Kidney (tissue), 22 donors: ENCODE measurements at places on chromosomes 3 and 15. TPM values are rescaled to one million over a fixed set of nuclear protein-coding genes. Genes with fewer than 3 reads are reported as not detected.

GRCh38 chr3:112464264-112464663, 35.0 kb downstream of the BTLA start:
- no peak for DNase-seq
- peaks cover 5% of the 10 kb centered on the region for H3K4me1 ChIP-seq
- H3K4me3 ChIP-seq = no peak overlapping the region
- no peak overlapping the region for H3K27ac ChIP-seq
- no peaks in the 10 kb centered on the region for H3K27me3 ChIP-seq
- no peaks in the 10 kb centered on the region for H3K36me3 ChIP-seq

DNA sequence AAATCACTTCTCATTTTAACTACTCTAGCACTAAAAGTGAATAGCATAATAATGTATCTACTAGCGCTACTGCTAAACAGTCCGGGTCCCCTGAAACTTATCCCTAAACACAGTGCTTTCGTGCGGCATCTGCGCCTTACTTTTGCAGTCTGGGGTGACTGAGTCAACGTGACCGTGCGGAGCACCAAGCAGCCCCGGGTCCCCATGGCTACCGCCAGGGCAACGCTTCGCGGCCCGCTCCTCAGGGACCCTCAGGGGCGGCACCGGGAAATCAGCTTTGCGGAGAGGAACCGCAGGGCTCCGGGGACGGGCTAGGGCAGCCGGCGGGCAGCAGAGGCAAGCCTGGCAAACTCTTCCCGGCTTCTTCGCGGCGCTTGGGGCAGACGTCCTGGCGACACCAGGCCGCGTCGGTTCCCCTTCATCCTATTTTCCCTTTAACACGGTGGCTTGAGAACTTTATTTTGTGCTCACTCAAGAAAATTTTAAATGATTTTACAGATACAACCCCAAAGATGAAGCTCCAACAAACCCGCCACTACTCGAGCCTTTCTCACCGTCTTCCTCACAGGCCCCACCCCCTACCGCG, 757 bp upstream of the DIPK2A start:
- peak overlapping the region; percentile 79 for H3K4me3 ChIP-seq
- H3K27me3 ChIP-seq = no peaks in the 10 kb centered on the region
- peak overlapping the region; percentile 99 for H3K27ac ChIP-seq
- peak; percentile 79 for DNase-seq
- no peaks in the 10 kb centered on the region for H3K36me3 ChIP-seq
- no peaks in the 10 kb centered on the region for H3K4me1 ChIP-seq

DNA sequence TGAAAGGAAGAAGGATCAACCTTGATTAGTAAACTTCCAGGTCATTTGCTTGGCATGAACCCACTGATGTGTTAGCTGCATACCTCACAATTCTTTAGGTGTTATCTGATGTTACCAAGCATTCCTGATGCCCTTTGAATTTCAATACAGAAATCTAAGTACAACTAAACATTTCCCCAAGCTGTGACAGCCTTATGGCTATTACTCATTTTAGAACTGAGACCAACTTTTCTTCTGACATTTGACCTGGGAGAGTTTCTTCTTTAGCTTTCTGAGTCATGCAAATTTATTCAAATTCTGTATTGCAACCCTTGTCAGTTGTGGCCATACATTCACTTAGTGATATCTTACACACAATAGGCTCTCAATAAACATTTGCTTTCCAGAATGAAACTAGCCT, 124.3 kb downstream of the TIGIT start:
- H3K4me3 ChIP-seq = no peak overlapping the region
- no peak for DNase-seq
- peaks cover 5% of the 10 kb centered on the region for H3K4me1 ChIP-seq
- H3K27me3 ChIP-seq = no peaks in the 10 kb centered on the region
- no peak overlapping the region for H3K27ac ChIP-seq

DNA sequence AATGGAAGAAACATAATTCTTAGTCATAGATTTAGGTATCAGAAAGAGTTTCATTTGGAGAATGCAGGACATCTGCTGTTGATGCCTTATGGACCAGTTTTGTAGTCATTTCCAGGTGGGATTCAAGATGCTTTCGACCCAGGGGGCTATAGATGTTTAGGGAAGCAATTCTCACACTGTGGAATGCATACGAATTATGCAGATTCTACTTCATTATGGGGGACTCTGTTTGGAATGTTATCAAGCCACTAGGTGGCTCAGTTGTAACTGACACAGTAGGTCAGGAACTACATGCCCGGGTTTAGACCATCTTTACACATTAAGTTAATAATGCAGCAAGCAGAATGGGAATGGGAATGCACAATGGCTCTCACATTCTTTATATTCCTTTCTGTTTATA, 1359.8 kb downstream of the ZPLD1 start:
- H3K4me3 ChIP-seq = no peak overlapping the region
- peak; percentile 11 for DNase-seq
- no peak overlapping the region for H3K27ac ChIP-seq
- H3K4me1 ChIP-seq = no peaks in the 10 kb centered on the region
- H3K36me3 ChIP-seq = no peaks in the 10 kb centered on the region

DNA sequence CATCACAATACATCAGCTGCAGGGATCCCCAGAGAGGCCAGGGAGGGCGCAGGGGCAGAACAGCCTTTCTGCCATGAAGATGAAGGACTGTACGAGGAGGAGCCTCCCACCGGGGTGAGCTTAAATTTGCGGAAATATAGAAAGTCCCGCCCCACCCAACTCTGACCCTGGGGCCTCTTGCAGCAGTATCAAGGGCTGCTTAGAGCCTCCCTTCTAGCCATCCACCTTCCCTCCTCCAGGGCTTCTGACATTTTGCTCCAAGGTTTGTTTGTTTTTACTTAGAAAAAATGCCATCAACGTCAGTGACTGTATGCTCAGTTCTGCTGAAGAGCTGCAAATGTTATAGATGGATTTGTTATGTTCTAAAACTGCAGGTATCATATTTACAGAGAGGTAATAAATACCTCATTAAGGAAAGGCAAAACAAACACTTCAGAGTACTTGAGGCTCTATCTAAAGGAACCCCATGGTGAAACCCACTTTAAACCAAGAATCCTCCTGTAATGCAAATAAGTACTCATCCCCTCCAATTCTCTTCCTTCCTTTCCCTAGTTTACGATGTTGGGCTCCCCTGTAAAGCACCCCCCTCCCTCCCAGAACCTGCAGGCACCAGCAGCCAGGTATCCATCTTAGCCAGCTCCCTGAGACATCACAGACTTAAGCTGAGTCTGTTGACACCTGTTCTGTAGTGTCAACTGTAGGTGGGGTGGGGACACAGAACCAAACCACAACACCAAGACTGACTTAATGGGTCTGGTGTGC, 30.5 kb downstream of the RFTN1 start:
- no peaks in the 10 kb centered on the region for H3K27me3 ChIP-seq
- DNase-seq = no peak
- peaks cover 22% of the 10 kb centered on the region for H3K4me1 ChIP-seq
- H3K36me3 ChIP-seq = no peaks in the 10 kb centered on the region
- no peak overlapping the region for H3K4me3 ChIP-seq

GRCh38 chr15:25508369-25509002, 69.7 kb upstream of the UBE3A start:
- no peaks in the 10 kb centered on the region for H3K36me3 ChIP-seq
- no peak overlapping the region for H3K27ac ChIP-seq

DNA sequence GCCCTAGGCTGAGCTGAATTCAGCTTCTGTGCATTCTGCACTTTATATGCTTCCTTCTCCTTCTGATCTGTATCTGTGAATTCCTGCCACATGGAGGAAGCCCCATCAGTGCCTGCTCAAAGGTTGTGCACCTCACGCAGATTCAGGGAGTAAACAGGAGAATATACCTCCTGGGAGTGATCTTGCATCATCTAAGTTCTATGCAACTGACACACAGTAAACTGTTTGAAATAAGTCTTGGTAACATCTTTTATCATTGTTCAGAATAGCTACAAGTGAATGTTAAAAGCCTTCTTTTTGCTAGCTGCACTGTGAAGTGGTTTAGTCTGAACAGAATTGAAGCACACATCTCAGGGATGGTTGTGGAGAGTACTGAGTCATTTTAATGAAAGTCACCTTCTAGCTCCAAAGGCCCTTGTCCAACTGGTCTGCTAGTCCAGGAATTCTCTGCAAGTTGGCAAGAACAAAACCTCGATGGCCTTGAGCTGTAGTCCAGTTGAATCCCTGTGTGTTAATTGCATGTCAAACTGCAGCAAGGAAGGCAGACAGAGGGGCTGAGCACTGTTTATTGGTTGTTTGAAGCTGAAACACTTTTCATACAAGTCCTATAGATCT, 215.0 kb downstream of the WNT5A start:
- DNase-seq = no peak
- no peak overlapping the region for H3K27ac ChIP-seq
- no peaks in the 10 kb centered on the region for H3K36me3 ChIP-seq

GRCh38 chr15:43955140-43955539, 128.3 kb downstream of the WDR76 start:
- H3K27ac ChIP-seq = no peak overlapping the region
- no peaks in the 10 kb centered on the region for H3K4me1 ChIP-seq
- H3K27me3 ChIP-seq = no peaks in the 10 kb centered on the region
- H3K4me3 ChIP-seq = no peak overlapping the region
- DNase-seq = no peak
- H3K36me3 ChIP-seq = no peaks in the 10 kb centered on the region

- no peak overlapping the region for H3K4me3 ChIP-seq
- no peaks in the 10 kb centered on the region for H3K27me3 ChIP-seq
- no peak overlapping the region for H3K27ac ChIP-seq
- DNase-seq = no peak
- H3K36me3 ChIP-seq = peaks cover 6% of the 10 kb centered on the region
Observed at GRCh38 chr3:4401441-4401840, 65.6 kb downstream of the SUMF1 start.

DNA sequence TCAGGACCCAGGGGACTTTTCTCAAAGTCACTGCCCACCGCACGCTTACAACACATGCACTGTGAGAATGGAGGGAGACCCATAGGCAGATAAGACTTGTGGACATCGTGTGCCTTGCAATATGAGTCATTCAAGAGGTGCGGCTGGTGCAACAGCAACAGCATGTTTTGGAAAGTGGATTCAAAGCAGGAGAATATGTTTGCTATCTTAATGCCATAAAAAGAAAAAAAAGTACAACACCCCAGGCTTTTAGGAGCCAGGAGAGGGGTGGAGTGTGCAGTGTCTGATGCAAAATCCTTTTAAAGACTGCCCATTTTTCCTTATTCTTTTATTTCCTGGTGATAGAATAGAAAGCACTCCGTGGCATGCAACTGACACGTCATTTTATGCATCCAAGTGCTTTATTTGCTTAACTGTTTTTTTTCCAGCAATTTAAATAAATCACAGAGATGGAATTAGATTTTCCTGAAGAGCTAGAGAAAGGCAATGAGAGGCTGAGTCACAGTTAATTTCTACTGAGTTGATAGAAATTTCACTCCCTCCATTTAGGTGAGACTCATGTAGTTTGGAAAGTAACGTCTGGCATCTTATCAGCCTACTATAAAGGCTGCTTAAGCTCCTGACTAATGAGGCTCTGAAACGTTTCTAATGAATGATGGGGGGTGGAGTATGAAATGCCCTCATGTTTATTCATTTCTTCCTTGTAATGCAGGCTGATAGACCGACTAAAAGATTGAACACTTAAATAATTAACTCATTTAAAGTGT, 96.4 kb downstream of the NSUN3 start:
- H3K4me1 ChIP-seq = no peaks in the 10 kb centered on the region
- no peak overlapping the region for H3K27ac ChIP-seq
- DNase-seq = no peak
- H3K4me3 ChIP-seq = no peak overlapping the region
- no peaks in the 10 kb centered on the region for H3K36me3 ChIP-seq

The TRIM59 gene
- polyA plus RNA-seq = 0.84 TPM

- H3K4me1 ChIP-seq = no peaks in the 10 kb centered on the region
- no peaks in the 10 kb centered on the region for H3K27me3 ChIP-seq
- DNase-seq = no peak
- no peaks in the 10 kb centered on the region for H3K36me3 ChIP-seq
- no peak overlapping the region for H3K4me3 ChIP-seq
- H3K27ac ChIP-seq = no peak overlapping the region
Observed at GRCh38 chr3:22392859-22393258, 641.8 kb upstream of the ZNF385D start.

The FEZF2 gene
- polyA plus RNA-seq = not detected

The GP5 gene
- not detected for polyA plus RNA-seq

- no peaks in the 10 kb centered on the region for H3K27me3 ChIP-seq
- DNase-seq = no peak
- peaks cover 68% of the 10 kb centered on the region for H3K36me3 ChIP-seq
- no peaks in the 10 kb centered on the region for H3K4me1 ChIP-seq
Observed at GRCh38 chr15:75389791-75390382, 21.5 kb upstream of the MAN2C1 start.

- H3K4me3 ChIP-seq = no peak overlapping the region
- H3K27me3 ChIP-seq = no peaks in the 10 kb centered on the region
- no peaks in the 10 kb centered on the region for H3K36me3 ChIP-seq
- no peak for DNase-seq
- H3K4me1 ChIP-seq = no peaks in the 10 kb centered on the region
- no peak overlapping the region for H3K27ac ChIP-seq
Observed at GRCh38 chr3:26962492-26963360, 340.2 kb downstream of the LRRC3B start.

- H3K27ac ChIP-seq = no peak overlapping the region
- H3K4me1 ChIP-seq = no peaks in the 10 kb centered on the region
- H3K4me3 ChIP-seq = no peak overlapping the region
- H3K27me3 ChIP-seq = no peaks in the 10 kb centered on the region
Observed at GRCh38 chr3:38579141-38579540, 70.3 kb downstream of the SCN5A start.

- H3K4me1 ChIP-seq = no peaks in the 10 kb centered on the region
- no peak overlapping the region for H3K27ac ChIP-seq
- no peaks in the 10 kb centered on the region for H3K27me3 ChIP-seq
- no peak overlapping the region for H3K4me3 ChIP-seq
- no peaks in the 10 kb centered on the region for H3K36me3 ChIP-seq
- no peak for DNase-seq
Observed at GRCh38 chr15:39078026-39078425, 502.9 kb upstream of the THBS1 start.

GRCh38 chr15:100253640-100254039, 88.1 kb downstream of the ADAMTS17 start:
- no peaks in the 10 kb centered on the region for H3K36me3 ChIP-seq
- DNase-seq = peak; percentile 3
- no peaks in the 10 kb centered on the region for H3K27me3 ChIP-seq
- no peak overlapping the region for H3K27ac ChIP-seq
- no peak overlapping the region for H3K4me3 ChIP-seq

- H3K4me1 ChIP-seq = no peaks in the 10 kb centered on the region
- no peak overlapping the region for H3K27ac ChIP-seq
Observed at GRCh38 chr3:195247863-195248189, 23.1 kb downstream of the XXYLT1 start.
